Astrocyte (in vitro differentiated cells and primary cell): ENCODE measurements at places on chromosomes 1 and 21. TPM values are rescaled to one million over a fixed set of nuclear protein-coding genes. Genes with fewer than 3 reads are reported as not detected.

GRCh38 chr1:14658642-14659041, 60.2 kb downstream of the KAZN start:
- DNase-seq, result no peak

Gene MFSD2A
- total RNA-seq, result 2.9 and 3.3 TPM in 2 replicates

Gene CCDC24
- 4.2 and 4.3 TPM in 2 replicates for total RNA-seq

GRCh38 chr1:155176544-155177071, 3.0 kb downstream of the TRIM46 start:
- DNase-seq, result no peak

Gene NIPAL3
- 45.1 and 47.2 TPM in 2 replicates for total RNA-seq

Gene YBX1
- 744 and 872 TPM in 2 replicates for total RNA-seq

DNA sequence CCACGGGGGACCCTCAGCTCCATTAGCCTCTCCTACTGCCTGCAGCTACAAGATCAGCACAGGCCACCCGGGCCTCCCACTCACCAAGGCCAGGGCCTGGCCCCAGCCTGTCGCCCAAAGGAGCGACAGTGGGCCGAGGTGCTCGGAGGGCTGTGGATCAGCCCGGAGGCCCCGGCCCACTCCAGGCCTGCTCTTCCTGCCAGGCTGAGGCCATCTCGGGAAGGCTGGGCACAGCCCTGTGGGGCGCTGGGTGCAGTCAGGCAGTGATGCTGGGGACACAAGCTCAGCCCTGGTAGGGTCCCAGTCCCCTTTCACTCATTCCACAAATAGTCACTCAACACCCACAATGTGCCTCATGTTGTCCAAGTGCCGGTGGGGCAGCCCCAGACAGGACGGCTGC, 58.8 kb downstream of the CASZ1 start:
- no peak for DNase-seq

GRCh38 chr21:29943885-29944284, 4.1 kb upstream of the GRIK1 start:
- DNase-seq, result no peak

DNA sequence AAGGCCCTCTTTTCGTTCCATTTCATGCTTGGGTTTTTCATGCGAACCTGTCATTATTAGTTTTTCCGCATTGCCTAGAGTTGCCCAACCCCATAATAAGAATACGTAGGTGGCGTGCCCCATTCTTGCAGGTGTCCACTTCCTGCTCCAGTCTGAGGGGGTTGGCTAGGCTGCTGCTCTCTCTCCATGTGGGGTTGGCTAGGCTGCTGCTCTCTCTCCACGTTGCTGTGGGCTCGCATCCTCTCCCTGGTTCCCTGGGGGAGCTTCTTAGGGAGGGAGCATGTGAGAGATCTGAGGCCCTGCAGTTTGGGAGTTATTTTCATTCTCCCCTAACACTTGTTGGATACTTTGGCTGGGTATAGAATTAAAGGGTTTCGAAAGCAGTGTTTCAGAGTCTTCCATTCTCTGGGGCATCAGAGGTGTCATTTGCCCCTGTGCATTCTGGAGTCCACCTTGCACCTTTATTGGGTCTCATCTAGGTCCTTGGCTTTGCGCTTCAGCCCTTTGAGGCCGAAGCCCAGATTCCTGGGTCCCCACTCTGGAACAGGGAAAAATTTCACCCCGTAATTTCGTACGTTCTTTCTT, 8.6 kb downstream of the C1orf35 start:
- DNase-seq, result no peak

GRCh38 chr1:215720126-215720525, 153.0 kb downstream of the KCTD3 start:
- DNase-seq, result no peak

Gene PFKL
- total RNA-seq, result 109 and 130 TPM in 2 replicates

DNA sequence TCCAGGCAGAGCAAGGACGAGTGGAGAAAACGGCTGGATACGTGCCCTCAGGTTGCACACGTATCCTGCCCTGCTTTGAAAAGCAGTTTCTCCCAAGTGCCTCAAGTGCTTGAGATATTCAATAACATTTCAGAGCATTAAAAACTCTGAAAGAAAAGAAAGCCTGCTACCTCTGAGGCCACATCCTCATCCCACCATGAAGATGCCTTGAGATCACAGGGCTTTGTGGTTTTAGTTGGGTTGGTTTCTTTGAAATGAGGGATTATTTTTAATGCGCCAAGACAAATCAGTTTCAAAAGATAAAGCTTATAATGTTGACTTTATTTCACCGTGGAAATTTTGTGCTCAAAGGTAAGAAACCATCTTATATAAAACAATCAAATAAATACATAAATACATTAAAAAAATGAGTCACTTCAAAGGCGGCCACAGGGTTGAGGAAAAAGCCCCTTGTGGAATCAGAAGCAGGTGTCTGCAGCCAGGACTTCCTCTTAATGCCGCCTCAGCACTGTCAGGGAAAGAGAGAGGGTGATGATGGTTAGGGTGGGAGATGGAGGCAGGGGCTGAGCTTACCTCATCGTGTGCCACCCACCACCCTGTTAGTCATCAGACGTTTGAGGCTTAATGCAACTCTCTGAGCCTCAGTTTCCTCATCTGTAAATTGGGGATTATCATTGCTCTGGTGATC, 1.4 kb downstream of the NPPB start:
- DNase-seq, result no peak

Gene GNG12
- 96.8 and 101 TPM in 2 replicates for total RNA-seq

Gene KRTAP13-2
- total RNA-seq, result not detected in 2 replicates

- DNase-seq, result no peak
These were observed 12.7 kb downstream of the SSX2IP start for GRCh38 chr1:84677415-84678099.

GRCh38 chr21:14492931-14493330, 53.2 kb downstream of the SAMSN1 start:
- DNase-seq, result no peak
